NCI-H1105 treated with DMSO at 0.1 percent for 48 hours (cell line): ENCODE measurements at places on chromosomes 2 and 18.

DNA sequence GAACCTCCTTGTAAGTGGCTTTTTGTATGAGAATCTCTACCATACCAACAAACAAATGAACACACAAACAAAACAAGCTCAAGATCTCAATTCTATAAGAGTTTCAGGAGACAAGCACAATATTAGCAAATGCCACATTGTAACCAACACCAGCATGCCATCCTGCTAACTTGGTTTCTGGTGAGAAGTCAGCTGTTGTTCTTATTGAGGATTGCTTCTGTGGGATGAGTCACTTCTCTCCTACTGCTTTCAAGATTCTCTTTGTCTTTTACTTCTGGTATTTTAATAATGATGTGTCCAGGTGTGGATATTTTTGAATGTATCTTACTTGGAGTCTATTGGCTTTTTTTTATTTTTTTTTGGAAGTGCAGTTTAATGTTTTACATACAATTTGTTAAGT is 131.7 kb downstream of the BCL2L11 start:
- no peak for DNase-seq

GRCh38 chr18:37343542-37343851 is 222.1 kb downstream of the CELF4 start:
- DNase-seq = peak; percentile 60

DNA sequence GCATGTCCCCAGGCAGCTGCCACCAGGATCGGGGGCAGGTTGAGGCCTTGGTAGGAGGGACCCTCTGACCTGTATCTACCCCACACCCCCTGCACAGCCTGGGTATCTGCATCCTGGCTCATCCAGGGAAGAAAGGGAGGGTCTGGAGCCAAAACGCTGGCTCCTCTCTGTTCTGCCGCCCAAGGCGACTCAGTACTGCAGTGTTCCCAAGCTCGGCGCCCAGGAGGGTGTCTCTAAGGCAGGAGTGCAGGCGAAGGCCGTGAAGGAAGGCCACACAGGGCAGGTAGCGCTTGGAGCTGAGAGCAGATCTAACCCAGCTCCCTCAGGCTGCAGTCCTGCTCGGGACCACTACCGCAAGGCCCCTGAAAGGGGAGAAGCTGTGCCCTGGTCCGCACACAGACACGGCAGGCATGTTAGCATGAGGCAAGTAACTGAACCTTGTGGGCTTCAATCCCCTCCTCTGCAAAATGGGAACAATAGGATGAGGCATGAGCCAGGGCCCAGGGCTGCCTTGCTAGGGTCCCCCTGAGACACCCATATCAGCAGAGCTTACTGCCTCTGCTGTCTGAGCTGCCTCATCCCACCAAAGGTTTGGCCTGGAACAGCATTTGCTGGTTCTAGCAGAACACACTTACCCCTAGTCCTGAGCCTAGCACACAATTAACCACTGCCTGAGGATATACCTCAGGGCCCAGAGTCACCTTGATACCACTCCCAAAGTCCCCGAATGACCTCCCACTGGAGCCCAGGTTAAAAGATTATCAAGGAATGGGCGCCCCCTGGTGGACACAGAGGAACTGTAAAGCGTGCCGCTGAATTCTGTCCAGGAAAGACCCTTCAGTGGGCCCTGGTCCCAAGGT is 6.5 kb downstream of the PTMA start:
- DNase-seq = peak; percentile 67

- DNase-seq = no peak
Observed at GRCh38 chr2:170362313-170362870, 184.4 kb downstream of the MYO3B start.

DNA sequence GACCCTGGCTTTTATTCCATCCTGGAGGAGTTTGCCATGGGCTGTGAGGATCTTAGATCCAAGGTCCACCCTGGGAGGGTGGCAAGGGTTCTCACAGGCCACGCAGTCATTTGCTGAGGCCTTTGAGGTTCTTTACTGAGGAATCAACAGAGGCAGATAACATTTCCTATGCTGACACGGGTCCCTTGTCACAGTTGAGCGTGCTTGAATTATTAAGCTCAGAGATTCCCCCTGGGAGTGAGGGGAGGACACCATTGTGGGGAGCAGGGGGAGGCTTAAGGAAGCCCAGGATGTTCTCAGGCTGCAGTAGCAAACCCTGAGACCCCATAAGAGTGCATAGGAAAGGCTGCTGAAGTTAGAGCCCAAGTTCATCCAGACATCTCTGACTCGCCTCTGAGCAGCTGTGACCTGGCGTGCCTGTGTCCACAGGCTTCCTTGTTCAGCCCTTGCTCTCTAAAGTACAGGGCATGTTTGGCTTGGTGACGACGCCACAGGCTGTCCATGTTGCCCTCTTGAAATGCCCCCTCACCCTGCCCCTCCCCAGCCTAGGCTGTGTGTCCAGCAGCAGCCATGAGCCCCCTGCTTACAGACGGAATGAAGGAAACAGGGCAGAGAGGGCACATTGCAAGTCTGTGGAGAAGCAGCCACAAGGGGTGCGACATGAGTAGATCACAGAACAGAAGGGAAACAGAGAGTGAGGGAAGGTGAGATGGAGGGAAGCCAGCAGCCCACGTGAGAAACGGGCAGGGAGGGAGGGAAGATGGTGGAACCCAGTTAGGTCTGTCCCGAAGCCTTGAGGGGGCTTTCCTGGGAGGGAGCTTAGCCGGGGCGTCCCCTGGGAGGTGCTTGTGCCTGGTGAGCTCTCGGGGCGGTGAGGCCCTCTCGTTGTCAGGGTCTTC is 34.0 kb downstream of the NAPG start:
- no peak for DNase-seq

- peak; percentile 29 for DNase-seq
Observed at GRCh38 chr2:102619414-102620319, at the start of gene SLC9A2. Gene SLC9A2 (plus strand): TSS chr2:102619553. CDS start chr2:102619849, 296 bp downstream.

- DNase-seq = no peak
Observed at GRCh38 chr2:38065502-38066135, 10.3 kb downstream of the CYP1B1 start.

GRCh38 chr2:171530378-171530777 is 8.1 kb downstream of the CYBRD1 start:
- no peak for DNase-seq

DNA sequence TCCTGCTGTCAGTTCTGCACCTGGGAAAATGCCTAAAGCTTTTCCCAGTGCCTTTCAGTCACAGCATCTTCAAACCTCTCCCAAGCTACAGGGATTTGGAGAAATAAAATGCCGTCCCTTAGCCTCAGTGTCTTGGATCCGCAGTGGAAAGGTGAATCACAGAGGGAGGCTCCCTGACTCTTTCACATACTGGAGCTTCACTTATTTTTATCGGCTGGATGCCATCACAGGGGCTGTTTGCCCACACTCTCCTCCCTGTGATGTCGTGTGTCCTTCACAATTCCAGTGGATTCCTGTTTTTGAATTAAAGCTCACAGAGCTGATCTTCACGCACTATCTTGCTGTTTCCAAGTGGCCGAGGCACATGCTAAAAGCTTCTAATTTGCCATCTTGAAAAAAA is 1303.1 kb upstream of the DDX18 start:
- DNase-seq = no peak

DNA sequence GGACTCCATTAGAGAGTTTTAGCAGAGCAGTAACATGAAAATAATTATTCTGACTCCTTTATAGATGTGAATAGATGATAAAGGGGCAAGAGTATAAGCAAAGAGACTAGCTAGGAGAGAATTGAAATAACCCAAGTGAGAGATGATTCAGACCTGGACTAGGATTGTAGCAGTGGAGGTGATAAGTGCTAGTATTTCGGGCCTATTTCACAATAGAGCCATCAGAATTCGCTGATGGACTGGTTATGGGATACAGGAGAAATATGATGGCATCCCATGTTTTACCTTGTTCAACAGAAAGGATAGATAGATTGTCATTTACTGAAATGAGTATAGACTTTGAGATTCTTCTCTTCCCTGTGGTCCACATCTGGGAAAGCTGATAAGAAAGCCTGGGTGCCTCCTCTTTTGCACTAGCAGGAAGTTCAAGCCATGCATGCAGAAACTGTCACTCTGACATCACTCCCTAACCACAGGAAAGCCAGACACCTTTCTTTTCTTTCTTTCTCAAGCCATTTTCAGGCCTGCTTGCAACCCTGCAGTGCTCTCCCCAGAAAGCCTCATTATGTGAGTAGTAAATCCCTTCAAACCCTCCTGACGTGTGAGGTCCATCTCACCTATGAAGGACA is 25.3 kb downstream of the DYNAP start:
- no peak for DNase-seq

DNA sequence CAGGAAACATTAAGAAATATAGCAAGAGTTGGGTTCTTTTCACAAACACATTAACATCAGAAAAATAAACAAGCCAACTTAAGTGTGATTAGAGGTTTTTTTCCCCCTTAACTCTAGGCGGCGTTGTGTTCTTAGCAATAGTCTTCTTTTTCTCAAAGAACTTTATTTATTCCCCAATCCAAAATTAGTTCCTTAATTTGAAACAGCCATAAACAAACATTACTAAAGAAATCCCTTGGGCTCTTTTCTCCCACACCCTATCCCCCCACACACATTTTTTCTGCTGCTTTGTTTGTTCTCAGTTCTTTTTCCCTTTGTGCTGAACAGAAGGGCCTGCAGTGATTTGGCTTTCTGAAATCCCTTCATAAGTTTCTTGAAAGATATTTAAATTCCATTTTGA is 13.2 kb upstream of the MYO1B start:
- no peak for DNase-seq

GRCh38 chr18:80202264-80202998 is 44.9 kb downstream of the PARD6G start:
- DNase-seq = no peak

DNA sequence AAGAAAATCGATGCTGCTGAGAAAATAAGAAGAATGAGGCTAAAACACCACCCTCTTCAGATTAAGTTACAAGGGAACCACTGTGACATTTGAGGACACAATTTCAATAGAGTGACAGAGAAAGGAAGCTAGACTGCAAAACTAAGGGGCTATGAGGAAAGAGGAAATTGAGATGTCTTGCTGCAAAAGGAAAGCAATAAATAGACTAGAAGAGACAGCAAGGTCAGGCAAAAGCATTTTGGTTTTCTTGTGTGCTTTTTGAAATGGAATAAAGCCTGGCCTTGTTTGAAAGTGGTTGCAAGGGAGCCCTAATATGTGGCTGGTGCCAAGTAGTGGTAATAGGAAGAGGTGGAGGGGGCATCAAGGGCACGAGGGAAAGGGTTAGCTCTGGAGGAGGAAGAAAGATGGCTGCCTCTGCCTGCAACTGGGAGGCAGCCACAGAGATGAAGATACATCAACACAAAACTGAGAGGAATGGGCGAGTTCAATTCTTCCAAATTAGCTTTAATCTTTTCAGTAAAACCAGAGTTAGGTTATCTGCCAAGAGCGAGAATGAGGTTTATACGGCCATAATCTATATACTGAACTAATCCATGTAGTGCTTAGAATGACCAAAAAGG is 1.2 kb upstream of the MRO start:
- no peak for DNase-seq

- DNase-seq = peak; percentile 53
Observed at GRCh38 chr2:216516730-216517350, 18.2 kb downstream of the RPL37A start.

- no peak for DNase-seq
Observed at GRCh38 chr2:205776720-205777119, 94.4 kb downstream of the NRP2 start.

DNA sequence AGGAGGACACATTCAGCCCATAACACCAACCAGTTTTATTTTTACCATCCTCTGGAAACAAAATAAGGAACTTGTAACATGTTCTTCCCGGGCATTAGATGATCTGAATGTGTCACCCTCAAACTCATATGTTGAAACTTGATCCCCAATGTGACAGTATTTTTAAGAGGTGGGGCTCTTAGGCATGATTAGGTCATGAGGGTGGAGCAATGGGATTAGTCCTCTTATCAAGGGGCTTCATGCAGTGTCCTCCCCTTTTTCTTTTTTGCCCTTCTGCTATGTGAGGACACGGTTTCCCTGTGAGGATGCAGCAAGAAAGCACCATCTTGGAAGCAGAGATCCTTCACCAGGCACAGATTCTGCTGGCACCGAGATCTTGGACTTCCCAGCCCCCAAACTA is 401.5 kb upstream of the TRIB2 start:
- DNase-seq = no peak

GRCh38 chr2:174608866-174609214 is 11.2 kb upstream of the WIPF1 start:
- no peak for DNase-seq

DNA sequence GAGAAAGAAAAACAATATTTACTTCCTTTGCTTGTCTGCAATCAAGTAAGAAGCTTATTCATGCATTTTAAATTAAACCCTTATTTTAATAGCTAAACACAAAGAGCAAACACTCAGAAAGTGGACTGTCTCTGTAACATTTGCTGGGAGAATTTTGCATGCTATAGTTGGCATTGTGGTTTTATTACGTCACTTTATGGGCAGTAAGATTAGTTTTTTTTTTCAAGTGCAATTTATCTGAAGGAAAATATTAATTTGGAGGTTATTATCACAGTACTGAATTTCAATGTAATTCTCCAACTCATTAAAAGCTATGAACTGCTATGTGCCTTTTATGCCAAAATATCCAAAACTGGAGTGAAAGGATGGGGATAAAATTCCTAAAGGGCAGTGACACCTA is 103.3 kb downstream of the TMEFF2 start:
- DNase-seq = no peak

GRCh38 chr2:22690096-22690495 is 694.9 kb upstream of the KLHL29 start:
- peak; percentile 60 for DNase-seq
